Effector memory CD4-positive, alpha-beta T cell (primary cell): ENCODE measurements at places on chromosomes 3 and 15.

DNA sequence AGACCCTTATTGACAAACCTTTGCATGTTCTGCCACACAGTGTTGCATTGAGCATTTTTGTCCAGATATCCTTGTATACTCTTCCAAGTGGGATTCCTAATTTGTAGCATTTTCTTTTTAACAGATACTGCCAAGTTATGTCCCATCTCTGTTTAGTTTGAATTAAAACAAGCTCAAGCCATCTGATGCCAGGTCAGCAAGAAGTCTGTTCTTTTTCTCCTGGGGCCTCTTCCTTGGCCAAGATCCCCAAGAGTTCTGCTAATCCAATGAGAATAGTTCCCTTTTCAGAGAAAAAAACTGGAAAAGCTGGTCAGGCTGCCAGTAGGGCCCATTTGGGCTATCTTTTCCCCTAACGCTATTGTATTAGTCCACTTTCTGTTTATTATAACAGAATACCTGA, 29.8 kb downstream of the GLDN start:
- DNase-seq: no peak

DNA sequence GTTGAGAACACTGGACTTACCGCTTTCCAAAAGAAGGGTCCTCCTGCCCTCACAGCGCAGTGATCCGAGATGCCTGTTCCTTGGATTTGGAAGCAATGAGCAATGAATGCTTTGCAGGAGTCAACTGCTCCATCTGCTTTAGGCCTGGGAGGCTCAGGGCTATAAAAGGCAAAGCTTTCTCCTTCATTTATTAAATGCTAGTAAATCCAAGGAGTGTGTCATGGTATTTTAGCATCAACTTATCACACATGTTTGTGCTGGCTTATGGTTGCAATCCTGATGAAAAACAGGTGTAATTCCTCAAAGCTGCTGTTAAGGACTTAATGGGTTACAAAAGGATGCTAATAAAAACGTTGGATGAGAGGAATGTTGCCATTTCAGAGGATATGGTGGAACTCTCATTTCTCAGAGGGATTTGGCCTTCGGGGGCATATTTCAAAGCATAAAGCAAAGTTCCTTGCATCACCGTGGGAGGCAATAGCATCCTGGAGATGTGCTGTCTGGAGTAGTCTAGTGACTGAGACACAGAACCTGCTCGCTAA, 158.5 kb upstream of the TPM1 start:
- no peak for DNase-seq

GRCh38 chr3:71369701-71370391, 213.7 kb downstream of the FOXP1 start:
- DNase-seq: no peak

DNA sequence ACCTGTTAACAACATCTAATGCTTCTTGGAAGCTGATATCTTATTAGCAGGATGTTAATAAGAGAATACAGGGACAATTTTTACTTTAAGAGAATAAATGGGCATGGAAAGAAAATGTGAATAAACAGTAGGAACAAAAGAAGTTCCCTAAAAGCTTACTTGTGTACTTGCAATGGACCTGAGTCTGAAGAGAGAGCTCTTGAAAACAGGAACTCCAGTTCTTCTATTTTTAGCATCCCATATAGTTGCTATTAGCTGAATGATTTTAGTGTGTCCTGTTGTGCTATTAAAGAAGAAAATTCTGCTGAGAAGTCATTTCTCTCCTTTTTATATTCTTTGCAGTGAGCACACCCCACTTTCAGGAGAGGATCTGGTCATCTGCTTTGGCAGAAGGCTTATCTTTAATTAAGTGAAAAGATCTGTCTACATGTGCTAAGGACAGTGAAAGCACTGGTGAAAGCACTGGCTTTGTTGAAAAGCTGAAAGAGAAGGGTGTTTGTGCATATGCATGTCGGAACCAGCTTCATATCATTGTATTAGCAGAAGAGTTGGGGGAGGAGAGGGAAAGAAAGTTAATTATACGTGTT, 1.4 kb upstream of the ST3GAL6 start:
- DNase-seq: no peak

GRCh38 chr3:142597906-142598305, 1.7 kb downstream of the PLS1 start:
- no peak for DNase-seq

GRCh38 chr15:100942656-100943425, 23.7 kb downstream of the LRRK1 start:
- no peak for DNase-seq

- DNase-seq: no peak
Observed at GRCh38 chr3:195821403-195822130, 9.8 kb upstream of the MUC4 start.
